ENCODE measurements at places on chromosomes 3 and 15.
A peak's percentile ranks its signal among the peaks of the same experiment; 100 is the strongest.

GRCh38 chr3:76500746-76501275 is 539.1 kb upstream of the ROBO2 start:
- peak; percentile 40 for DNase-seq

GRCh38 chr3:14431917-14432834 is 29.8 kb downstream of the SLC6A6 start:
- DNase-seq, result peak; percentile 96

DNA sequence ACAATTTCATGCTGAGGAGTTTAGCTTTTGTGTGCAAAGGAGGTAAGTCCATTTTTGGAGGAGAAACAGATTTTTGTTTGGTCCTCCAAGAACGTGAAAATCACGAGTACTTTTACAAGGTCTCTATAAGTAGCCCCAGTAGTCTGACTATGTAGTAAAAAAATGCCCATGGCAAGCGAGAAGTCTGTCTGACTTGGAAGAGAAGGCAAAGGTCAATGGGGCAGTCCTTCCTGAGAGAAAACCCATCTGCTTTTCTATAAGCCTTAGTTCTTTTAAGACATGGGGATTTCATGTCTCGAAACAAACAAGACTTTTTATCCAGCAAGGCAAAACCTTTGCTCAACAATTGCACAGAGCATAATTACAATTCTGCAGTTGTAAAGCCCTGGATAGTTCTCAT is 183.2 kb downstream of the GAP43 start:
- DNase-seq, result no peak

GRCh38 chr3:2823031-2823430 is 287.1 kb downstream of the IL5RA start:
- DNase-seq, result no peak

- DNase-seq, result no peak
Measured at GRCh38 chr3:42490243-42490642, 12.2 kb upstream of the VIPR1 start.
